ENCODE measurements at places on chromosomes 12 and 14.

DNA sequence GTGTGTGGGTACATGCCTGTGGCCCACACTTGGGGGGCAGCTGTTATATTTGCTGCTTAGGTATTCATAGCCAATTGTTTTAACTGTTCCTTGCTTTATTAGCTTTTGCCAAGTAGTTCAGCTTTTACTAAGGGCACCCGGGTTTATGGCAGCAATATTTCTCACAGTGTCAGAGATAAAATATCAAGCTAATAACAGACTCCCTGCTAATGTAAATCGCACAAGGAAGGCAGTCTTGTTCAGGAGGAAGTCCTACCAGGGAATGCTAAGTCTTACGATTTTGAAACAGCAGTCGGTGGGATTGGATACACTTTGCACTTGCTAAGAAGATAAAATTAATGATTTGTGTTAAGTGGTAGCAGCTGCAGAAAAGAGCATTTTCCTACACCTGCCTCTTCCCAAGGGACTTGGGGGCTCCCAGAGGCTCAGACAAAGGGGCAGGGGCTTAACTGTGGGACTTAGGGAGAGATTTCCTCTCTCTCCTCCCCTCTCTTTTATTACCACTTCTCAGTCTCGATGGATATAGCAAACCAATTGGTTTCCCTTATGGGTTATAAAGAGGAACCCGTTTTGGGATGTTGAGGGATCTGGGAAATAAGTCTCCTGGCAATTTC is 175.1 kb downstream of the NRXN3 start:
- no peak for DNase-seq

GRCh38 chr12:99372257-99372920 is 275.2 kb upstream of the GARIN6 start:
- DNase-seq = no peak

GRCh38 chr12:5792343-5792742 is 152.7 kb downstream of the ANO2 start:
- no peak for DNase-seq

DNA sequence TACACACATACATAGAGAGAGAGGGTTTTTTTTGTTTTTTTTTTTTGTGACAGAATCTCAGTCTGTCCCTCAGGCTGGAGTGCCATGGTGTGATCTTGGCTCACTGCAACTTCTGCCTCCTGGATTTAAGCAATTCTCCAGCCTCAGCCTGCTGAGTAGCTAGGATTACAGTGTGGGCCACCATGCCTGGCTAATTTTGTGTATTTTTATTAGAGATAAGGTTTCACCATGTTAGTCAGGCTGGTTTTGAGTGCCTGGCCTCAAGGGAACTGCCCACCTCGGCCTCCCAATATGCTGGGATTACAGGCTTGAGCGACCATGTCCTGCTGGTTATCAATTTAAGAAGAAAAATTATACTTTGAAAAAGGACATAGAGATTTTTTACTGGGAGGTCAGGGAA is 710.6 kb downstream of the SLC6A15 start:
- DNase-seq = no peak

- peak; percentile 94 for DNase-seq
Measured at GRCh38 chr12:47881826-47882427, 22.9 kb downstream of the VDR start.

DNA sequence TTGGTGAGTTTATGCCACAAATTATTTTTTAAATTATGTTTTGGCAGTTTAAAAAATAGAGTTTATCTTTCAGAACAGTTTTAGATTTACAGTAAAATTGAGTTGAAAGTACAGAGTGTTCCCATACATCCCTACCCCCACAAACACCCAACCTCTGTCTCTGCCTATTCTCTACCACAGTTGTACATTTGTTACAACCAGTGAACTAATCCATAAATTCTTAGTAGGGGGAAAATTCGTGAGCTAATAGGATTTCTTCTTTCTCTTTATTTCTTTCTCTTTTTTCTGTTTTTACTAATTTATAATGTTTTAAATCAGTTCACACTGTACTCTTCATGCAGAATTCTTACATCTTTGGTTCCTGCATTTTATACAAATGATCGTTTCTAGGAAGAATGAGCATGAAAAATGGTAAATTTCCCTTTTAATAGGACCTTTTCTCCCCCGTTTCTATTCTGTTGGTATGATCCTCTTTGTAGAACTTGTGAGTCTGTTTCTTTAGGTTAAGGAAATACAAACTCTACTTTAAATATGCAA is 56.7 kb downstream of the MIPOL1 start:
- DNase-seq = no peak

DNA sequence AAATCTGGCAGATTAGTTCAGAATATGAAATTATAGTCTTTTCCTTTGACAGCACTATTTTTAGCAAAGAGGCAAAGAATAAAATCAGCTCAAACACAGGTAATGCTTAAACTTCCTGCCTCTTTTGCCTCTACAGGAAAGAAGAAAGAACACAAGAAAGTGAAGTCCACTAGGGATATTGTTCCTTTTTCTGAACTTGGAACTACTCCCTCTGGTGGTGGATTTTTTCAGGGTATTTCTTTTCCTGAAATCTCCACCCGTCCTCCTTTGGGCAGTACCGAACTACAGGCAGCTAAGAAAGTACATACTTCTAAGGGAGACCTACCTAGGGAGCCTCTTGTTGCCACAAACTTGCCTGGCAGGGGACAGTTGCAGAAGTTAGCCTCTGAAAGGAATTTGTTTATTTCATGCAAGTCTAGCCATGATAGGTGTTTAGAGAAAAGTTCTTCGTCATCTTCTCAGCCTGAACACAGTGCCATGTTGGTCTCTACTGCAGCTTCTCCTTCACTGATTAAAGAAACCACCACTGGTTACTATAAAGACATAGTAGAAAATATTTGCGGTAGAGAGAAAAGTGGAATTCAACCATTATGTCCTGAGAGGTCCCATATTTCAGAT is 17.4 kb downstream of the TMPO start:
- DNase-seq = peak; percentile 49

DNA sequence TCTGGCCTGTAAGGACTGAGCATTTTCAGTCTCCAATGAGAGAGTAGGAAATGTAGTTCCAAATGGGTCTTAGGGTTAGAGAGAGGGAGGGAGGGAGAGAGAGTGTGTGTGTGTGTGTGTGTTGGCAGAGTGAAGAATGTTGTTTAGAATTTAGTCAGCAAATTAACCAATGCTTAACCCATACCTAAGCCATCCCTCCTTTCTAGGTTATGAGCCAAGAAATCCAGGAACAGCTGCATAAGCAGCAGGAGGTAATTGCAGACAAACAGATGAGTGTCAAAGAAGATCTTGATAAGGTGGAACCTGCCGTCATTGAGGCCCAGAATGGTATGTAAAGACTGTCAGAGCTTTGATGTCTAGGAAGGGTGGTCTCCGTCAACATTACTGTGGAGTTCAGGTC is 56.9 kb downstream of the HSP90AA1 start:
- peak; percentile 25 for DNase-seq

GRCh38 chr12:86543716-86544115 is 287.5 kb upstream of the MGAT4C start:
- no peak for DNase-seq

DNA sequence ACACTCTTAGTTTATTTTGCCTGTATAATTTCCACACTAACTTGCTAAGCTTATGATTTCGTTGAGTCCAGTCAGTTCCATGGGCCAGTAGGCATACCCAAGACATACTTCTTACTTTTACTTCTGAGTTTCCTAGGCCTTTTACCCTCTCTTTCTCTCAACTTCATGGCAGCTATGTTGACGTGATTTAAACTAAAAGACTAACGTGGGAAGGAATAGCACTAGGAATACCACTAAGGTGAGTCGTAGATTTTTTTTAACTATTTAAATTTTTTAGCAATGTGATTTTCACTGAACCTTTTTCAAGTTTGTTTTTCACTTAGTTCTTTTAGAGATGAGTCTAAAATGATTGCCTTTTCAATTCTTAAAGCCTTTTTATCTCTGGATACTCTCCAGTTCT is 793.5 kb upstream of the NOVA1 start:
- DNase-seq = no peak

GRCh38 chr14:66979101-66979974 is 209.9 kb upstream of the GARIN2 start:
- no peak for DNase-seq

GRCh38 chr14:74667758-74668157 is 45.1 kb downstream of the AREL1 start:
- DNase-seq = no peak

GRCh38 chr12:19546027-19546426 is 106.7 kb downstream of the AEBP2 start:
- peak; percentile 35 for DNase-seq

DNA sequence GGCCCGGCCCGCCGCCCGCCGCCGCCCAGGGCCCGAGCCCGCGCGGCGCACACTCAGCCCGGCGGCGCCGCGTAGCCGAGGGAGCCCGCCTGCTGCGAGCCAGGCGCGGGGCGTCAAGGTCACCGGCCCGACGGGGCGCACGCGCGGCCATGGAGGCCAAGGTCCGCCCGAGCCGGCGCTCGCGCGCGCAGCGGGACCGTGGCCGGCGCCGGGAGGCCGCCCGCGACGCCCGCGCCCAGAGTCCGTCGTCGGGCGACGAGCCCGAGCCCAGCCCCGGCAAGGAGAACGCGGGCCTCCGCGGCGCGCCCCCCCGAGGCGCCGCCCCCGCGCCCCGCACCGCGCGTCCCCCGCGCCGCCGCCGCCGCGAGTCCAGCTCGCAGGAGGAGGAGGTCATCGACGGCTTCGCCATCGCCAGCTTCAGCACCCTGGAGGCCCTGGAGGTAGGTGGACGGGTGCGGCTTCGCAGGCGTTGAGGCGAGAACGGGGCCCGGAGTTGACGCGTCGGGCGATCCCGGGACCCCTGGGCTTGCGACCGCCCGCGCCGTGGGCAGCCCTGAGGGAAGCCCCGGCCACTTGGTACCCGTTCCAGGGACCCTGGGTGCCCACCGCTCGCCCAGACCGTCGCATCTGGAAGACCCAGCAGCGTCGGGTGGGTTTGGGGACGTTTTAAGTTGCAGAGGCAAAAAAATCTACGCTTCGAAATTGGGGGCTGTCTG is 629 bp downstream of the FBRSL1 start:
- peak; percentile 24 for DNase-seq

DNA sequence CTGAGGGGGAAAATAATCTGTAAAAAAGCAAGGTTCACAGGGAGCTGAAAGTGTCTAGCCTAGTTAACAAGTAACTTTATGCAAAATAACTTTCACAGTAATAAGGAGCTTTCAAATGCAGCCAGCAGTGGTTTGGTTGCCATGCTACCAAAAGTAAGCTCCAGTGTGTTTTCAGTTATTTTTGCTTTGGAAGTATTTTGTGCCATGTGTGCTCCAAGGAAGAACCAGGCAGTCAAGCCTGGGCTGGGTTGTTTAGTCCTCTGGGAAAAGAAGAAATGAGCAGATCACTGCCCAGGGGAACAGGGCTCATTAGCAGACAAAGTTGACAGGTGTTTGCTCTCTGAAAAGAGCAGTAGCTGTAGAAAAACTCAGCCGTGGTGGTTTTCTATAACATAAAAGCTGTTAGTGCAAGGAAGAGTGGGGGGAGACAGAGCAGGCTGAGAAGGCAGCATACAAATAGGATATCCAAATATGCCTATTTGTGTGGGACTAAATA is 92.8 kb upstream of the TMTC2 start:
- DNase-seq = no peak

DNA sequence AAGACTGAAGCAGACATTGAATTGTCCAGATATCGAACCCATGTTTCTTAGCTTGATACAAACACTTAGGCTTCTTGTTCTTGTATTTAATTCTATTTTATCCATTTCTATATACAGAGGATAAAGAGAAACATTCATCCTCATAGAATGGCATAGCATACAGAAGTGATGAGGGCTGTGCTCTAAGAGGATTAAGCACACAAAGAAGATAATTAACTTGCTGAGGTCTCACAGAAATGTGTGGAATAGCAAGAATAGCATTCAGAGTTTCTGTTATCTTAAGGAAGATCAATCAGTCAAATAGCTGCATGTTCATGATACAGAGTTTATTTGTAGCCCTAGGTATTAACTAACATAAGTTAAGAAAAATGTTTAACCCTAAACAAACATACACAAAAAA is 27.3 kb upstream of the STRAP start:
- no peak for DNase-seq

DNA sequence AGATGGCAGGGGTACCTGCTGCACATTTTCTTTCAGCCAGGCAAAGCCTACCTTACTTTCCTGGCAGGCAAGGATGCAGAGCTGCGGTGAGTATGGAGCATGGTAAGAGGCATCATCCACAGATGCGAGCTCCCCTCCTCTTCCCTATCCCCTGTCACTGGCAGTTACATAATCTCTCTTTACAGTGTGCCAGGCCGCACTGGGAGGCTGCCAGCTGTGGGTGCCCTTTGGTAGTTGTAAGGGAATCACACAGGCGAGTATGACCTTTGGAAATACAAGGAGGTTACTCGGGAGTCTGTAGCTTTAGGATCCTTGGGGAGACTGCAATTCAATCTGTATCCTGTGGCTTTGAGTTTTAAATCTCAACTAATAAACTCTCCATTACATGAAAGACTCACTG is 132.5 kb downstream of the KTN1 start:
- DNase-seq = no peak

DNA sequence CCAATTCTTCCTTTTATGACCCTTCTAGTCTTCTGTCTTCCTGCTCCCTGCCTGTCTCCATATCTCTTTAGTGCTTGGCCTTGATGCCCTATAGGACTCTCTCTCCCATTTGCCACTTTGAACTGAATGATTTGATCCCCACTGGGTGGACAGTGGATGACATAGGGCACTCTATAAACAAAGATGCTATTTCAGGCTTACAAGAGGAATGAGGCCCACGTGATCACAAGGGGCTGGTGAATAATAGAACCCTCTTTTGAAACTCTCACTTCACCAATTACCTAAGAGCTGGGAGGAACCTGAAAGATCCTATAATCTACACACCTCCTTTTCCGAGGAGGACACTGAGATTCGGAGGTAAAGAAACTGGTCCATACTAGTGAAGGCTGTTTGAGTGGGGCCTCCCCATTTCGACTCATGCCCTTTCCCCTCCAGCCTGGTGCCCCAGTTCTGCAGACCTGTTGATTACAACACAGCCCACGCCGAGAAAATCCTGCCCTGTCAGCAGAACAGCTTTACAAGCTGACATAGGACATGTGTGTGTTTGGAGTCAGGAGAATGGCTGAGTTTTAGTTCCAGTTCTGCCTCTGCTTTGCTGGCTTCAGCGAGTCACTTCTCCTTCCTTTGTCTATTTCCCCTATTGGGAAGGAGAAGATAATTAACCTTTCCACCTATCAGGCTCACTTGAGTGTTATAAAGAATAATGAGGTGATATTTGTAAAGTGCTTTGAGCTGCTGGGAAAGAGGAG is 400.3 kb downstream of the ZFP36L1 start:
- DNase-seq = no peak

DNA sequence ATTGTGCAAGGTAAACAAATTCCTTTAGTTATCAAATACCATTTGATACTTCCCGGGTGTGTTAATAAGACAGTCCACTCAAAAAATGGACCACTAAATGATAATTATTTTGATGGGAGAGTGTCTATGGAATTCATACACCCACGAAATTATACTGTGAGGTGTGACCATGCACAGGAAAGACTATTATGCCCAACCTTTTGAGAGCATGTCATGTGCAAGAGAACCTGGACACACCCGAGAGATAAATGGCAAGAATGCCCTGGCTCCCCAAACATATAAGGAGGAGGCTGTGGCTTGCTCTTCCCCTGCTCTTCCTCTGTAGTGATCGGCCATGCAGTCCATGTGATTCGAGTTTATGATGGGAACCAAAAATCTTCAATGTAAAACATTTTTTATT is 119.5 kb upstream of the BCL2L14 start:
- DNase-seq = no peak
